ENCODE measurements at places on chromosomes 3 and 15.

- DNase-seq = no peak
These were observed 155.6 kb upstream of the NR2E3 start for GRCh38 chr15:71654720-71655174.

DNA sequence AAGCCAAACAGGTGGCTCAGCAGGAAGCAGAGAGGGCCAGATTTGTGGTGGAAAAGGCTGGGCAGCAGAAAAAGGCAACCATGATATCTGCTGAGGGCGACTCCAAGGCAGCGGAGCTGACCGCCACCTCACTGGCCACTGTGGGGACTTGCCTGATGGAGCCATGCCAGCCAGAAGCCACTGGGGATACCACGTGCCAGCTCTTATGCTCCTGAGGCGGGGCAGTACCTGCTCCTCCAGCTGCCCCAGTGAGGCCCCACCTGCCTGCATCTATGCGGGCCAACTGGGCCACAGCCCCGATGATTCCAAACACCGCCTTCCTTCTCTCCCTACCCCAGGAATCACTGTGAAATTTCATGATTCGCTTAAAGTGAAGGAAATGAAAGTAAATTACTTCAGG, 22.9 kb upstream of the ARIH1 start:
- no peak for DNase-seq

GRCh38 chr3:64224826-64225610, at the start of gene PRICKLE2:
Gene PRICKLE2 (minus strand): TSS chr3:64225466. CDS start chr3:64198927, 26,539 bp downstream.
- no peak for DNase-seq

- no peak for DNase-seq
These were observed 130.5 kb downstream of the LRRC3B start for GRCh38 chr3:26753095-26753494.

GRCh38 chr3:185151964-185152409, 873 bp downstream of the C3orf70 start:
- no peak for DNase-seq

GRCh38 chr3:187264911-187265310, 26.6 kb downstream of the MASP1 start:
- DNase-seq = no peak

DNA sequence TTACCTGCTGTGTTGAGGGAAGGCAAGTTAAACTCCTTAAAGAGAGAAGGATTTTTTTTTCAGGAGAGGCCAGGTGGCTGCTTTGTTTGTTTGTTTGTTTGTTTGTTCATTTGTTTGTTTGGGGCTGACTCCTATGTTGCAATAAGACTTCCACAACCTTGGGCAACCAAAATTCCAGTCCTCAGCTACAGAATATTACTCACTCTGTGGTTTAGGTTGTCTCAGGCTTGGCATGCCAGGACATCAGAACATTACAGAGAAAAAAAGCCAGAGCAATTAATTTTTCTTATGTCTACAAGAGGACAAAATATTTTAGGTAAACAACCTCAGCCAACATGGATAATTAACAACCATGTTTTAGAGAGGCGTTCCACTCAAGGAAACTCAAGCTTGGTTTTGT, 156.7 kb upstream of the ATP11B start:
- no peak for DNase-seq

DNA sequence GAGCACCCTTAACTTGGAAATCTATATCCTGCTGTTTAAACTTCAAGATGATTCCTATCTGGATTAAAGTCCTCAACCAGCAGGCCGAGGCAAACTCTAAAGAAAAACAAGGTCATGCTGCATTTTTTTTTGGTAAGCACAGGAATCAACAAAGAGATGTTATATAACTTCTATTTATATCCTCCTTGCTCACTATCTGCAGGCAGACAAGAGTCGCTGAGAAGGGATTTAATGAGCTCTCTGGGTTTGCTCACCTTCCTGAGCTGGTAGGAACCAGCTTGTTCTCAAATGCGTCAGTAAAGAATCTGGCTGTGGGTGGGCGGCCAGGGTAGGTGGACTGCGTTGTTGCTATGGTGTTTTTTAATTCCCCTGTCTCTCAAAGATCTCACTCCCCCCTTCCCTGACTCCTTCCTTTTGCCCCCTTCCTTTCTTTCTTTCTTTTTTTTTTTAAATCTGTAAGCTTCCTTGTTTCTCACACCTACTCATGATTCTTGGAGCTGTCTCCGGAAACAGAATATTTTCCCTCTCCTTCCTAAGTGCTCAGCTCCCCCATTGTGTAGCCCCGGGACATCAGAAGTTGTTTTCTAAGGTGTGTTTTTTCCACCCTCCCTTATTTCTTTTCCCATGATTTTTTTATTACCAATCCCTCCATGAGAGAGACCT, 228.8 kb upstream of the BHLHE40 start:
- no peak for DNase-seq

- DNase-seq = no peak
These were observed 38.5 kb downstream of the ARPP21 start for GRCh38 chr3:35677797-35678196.

GRCh38 chr15:25456196-25456595, 17.4 kb upstream of the UBE3A start:
- no peak for DNase-seq

GRCh38 chr15:36954486-36954885, 145.9 kb downstream of the MEIS2 start:
- no peak for DNase-seq

GRCh38 chr15:53473435-53473834, 286.0 kb downstream of the WDR72 start:
- DNase-seq = no peak
